CD4-positive, alpha-beta T cell treated with Interleukin-10 for 1 hour (primary cell): ENCODE measurements at places on chromosomes 2 and 18.

GRCh38 chr2:172969609-172970008 lies 106.0 kb upstream of the MAP3K20 start:
- no peak for DNase-seq

- no peak for DNase-seq
Observed at GRCh38 chr2:210259687-210260086, 34.4 kb upstream of the ACADL start.

DNA sequence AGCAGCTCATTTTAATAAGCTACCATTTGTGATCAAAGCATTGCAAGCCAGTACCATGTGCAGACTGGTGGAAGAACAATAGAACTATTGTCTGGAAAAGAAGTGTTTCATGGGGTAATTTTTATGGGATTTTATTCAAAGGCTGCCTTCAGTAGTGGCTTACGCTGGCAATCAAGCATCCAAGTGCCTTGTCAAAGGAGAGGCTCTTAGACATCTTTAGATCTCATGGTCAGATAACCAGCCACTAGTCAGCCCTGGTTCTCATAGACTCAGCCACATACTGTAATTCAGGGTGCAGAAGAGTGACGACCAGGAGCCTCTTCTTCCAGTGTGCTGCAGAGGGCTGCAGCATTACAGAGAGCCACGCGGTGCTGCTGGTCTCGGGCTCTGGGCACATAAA lies 98.5 kb upstream of the NOSTRIN start:
- no peak for DNase-seq

DNA sequence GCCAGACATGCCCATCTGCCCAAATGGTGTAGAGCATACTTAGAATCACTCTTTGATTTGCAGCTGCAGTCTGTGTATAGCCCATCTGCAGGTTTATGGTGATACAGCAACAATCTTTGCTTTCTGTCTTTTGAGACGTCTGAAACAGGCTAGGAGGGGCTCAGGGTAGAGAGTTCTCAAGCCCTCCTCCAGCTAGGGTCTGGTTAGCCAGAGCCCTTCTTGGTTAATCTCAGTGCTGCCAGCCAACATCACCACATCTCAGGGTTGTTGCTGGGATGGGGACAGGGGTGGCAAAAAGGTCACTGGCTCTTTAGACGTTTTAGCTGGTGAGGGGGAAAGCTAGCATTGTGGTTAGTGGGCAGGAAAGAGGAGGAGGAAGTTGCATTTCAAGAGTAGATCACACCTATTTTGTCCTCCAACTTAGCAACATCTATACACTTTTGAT lies 136.6 kb upstream of the ACAA2 start:
- DNase-seq = peak; percentile 14

DNA sequence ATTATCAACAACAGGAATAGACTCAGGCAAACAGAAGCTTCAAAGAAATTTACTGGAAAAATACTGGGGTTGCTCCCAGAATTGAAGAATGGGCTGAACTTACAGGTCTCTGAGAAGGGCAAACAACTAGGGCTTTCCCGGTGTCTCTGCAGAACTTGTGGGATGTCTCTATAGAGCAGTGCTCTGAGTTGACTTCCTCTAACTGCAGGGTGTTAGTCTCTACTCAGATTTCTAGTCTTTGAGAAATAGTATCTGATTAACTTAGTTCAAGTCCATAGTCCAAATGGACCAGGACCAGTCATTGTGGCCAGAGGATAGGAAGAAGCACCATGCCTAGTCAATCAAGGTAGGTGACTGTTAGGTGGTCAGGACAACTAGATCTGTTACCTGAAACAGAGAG lies 45.8 kb downstream of the LIMS1 start:
- no peak for DNase-seq

GRCh38 chr18:25685088-25685487 lies 333.1 kb upstream of the ZNF521 start:
- DNase-seq = no peak

DNA sequence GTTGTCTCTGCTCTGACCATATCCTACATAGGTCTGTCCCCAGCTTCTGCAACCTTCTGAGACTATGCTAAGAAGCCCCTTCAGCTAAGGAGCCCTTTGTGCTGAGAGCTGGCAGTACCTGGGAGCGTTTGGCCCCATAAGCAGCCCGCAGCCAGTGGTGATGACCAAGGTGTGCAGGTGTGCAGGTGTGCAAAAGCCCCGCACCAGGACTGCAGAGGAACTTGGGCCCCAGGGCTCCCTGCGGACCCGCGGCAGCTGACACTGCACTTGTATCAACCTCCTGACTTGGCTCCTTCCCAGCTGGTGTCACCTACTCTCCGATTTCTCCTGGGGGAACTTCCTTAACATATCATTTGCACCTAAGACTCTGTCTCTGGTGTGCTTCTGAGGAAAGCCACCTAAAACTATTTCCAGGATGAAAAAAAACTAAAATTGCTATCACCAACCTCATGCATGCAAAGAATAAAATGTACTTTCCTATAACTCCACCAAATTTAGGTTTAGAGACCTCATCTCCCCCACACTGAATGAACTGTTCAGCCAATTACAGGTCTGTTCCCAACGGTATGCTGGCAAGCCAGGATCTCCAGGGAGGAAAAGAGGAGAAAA lies 16.1 kb upstream of the GNAL start:
- DNase-seq = no peak

DNA sequence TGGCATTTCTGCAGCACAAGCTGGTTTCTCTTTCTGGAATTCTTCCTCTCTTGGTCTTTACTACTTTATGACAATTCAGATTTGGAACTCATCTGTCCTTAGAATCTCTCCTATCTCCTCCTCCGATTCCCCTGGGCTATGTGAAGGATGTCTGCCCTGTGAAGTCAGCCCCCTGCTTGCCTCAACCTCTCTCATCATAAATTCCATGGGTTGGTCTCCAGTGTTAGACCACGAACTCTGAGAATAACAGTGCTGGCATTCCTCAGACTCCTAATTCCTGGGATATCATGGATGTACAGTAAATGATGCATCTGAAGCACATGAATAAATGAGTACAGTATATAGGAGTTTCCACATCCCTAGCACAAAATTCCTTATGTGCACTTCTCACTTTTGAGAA lies 21.0 kb upstream of the CYRIA start:
- DNase-seq = no peak

DNA sequence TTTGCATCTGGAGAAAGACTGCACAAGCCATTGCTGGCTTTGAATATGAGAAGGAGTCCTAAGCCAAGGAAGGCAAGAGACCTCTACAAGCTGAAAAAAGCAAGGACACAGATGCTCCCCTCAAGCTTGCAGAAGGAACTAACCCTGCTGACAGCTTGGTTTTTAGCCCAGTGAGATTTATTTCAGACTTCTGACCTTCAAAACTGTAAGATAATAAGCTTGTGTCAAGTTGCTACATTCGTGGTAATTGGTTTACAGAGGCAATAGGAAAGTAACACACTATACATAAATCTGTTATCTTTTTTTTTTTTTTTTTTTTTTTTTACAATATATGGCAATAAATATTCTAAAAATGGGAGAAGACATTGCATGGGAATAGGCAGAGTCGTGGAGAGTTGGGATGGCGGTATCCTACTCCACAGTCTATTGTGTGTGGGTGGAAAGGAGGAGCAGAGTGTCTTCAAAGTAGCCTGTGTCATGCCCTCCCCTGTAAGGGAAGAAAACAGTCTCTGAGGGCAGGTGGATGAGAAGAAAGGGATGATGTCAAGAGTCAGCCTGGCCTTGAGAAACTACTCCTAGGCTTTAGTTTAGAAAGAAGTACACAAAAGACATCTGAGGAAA lies 196.9 kb downstream of the THSD7B start:
- DNase-seq = no peak

DNA sequence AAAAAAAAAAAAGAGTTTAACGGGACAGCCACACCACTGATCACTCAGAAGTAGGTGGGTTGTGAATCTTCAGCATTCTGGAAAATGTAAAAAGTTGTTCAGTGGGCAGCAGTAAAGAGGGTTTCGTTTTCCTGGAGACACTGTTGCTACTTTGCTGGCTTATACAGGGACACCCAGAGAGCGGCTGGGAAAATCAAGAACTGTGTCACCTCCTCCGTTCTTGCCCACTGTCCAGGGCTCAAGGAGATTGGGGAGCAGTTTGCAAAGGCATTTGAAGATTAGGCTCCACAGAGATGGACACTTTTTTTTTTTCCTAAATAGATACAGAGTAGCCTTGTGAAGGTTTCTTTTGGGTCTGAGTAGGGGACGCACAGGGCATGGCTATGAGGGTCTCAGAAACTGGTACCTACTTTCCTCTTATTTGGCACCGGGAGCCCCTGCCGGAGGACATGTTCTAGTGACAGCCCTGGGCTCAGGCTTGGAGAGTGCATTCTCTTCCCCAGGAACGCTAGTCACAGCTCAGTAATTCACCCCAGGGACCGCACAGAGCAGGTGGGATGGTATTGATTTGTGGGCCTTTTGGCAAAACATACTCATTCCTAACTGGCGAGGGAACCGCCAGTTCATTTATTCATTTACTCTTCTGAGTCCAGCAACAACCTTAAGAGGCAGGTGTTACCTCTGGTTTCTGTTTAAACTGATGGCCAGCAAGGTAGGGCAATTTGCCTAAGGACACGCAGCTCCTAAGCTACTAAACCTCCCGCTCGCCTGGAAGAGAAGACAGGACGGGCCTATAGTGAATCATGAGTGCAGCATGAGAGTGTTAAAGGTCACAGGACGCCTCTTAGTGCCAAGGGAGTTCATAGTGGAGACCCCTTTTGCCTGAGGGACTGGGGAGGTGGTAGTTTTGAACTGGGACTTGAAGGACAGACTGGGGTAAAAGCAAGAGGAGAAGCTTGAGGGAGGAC lies 53.1 kb downstream of the HPCAL1 start:
- no peak for DNase-seq
